ENCODE measurements at places on chromosomes 4 and X.

DNA sequence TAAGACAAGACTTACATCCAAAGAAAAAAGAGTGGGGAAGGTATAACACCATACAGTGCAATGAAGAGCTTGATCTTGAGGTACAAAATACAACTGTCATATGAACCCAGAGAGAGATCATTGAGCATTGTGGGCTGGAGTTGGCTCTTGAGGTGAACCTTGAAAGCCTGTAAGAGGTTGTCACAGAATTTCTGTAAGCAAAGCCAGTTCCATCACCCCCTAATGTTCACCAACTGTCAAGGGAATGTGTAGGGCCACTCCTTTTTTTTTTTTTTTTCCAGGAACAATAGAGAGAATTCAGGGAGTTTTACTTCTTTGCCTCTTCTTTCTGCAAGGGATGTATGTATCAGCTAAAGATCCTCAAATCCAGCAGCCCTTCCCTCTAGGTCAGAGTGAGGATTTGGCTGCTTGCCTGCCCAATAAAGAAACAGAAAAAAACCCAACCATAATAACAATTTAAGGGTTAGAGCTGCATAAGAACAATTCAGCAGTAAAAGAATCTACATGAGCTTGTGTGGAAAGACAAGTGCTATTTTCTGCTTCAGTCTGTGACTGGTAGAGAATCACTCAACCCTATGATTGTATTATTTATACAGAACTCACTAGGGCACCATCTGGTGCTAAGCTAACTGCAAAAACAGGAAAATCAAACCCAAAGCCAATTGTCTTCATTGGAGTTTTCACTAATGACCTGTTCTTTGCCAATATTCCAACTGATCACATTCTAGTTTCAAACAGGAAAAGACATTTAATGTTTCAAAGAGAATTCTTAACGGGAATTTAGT is 217.5 kb upstream of the TEX13C start:
- no peak for DNase-seq

GRCh38 chr4:3791910-3792542 is 25.8 kb downstream of the ADRA2C start:
- peak; percentile 17 for DNase-seq

DNA sequence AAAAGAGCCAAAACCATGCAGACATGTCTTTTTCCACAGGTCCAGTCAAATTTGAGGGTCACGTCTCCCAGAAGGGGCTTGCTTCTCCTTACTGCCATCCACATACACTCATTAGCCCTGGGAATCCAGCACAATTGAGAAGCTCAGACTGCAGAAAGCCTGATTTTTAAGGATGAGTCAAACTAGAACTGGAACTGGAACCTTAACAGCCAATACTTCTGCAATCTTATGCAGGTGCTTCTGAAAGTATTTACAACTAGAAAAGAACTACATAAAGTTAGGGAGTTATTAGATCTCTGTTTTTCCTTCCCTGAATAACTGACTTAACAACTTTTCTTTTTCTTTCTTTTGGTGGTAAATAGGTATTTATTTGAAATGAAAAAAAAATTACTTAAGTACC is 86.3 kb downstream of the CDS1 start:
- DNase-seq = no peak

- DNase-seq = no peak
These were observed 30.7 kb downstream of the HMX1 start for GRCh38 chr4:8840816-8841455.

- DNase-seq = no peak
These were observed 561.3 kb upstream of the GRIA3 start for GRCh38 chrX:122622795-122623194.

Measured in iris pigment epithelial cell (primary cell).